ENCODE measurements at places on chromosomes 2 and 18.

DNA sequence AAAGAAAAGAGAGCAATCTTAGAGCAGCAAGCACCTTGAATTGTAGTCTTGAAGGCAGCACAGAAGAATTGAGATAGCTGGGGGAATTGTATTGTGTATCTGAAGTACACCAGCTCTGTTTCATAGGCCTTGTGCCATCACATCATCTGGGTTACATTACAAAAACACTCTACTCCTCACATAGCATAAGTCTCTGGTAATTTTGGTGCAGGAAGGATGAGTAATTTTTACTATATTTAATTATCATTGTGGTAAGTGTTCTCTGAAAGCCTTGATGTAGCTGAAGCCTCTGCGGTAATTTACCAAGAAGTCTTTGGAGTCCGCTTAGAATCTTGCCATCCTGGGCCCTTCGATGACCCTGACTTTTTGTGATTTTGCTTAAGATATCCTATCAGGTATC lies 291.1 kb downstream of the ARHGAP15 start:
- DNase-seq: no peak

DNA sequence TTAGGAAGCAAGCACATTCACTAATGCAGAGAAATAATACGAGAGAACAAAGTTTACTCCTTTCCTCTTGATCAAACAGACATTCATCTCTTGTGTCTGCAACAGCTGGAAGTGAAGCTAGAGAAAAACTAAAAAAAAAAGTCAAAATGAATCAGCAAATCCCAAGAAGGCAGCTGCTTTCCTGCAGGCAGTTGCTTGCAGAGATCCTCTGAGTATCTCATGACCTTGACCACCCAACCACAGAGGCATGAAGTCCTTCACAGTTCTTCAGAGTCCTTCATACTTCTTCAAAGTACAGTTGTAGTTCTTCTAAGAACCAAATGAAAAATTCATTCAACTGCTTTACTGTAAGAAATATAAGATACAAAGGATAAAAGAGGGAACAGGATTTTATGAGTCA lies 97.2 kb upstream of the ACVR1C start:
- no peak for DNase-seq

GRCh38 chr2:132538331-132538855 lies 121.8 kb downstream of the GPR39 start:
- no peak for DNase-seq

DNA sequence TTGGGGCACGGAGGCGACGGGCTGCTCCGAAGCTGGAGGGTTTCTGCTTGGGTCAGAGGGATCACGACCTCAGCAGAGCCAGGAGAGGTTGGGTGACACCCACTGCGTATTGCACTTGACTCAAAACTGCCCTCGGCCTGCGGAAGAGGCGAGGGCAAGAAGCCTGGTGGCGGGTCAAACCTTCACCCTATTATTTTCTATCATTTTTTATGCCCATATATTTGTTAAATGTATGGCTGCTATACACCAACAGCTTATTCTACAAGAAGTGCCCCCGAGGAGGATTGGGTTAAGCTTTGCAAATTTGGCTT lies 12.6 kb upstream of the SATB2 start:
- no peak for DNase-seq

- DNase-seq: no peak
These were observed 69.9 kb downstream of the MRO start for GRCh38 chr18:50749945-50750344.

- no peak for DNase-seq
These were observed 18.6 kb upstream of the IL18R1 start for GRCh38 chr2:102337012-102337411.

GRCh38 chr2:74942263-74942662 lies 16.2 kb upstream of the POLE4 start:
- DNase-seq: no peak

- DNase-seq: no peak
These were observed 241.8 kb downstream of the KLHL29 start for GRCh38 chr2:23626701-23627230.

DNA sequence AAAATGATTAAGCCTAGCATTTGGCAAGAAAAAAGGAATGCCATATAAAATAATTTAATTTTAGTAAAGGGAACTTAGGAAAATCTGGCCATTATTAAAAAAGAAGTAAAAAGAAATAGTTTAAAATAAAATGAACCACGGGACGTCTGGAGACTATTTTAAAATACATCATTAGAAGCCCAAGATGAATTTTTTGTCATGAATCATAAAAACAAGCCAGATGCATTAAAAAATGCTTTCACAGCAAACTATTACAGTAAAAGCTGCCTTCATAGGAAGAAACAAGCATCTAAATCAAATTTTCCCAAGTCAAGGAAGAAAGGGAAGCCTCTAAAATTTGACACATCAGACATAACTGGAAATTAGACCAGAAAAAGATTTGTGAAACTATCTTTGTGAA lies 33.0 kb downstream of the COL5A2 start:
- no peak for DNase-seq

DNA sequence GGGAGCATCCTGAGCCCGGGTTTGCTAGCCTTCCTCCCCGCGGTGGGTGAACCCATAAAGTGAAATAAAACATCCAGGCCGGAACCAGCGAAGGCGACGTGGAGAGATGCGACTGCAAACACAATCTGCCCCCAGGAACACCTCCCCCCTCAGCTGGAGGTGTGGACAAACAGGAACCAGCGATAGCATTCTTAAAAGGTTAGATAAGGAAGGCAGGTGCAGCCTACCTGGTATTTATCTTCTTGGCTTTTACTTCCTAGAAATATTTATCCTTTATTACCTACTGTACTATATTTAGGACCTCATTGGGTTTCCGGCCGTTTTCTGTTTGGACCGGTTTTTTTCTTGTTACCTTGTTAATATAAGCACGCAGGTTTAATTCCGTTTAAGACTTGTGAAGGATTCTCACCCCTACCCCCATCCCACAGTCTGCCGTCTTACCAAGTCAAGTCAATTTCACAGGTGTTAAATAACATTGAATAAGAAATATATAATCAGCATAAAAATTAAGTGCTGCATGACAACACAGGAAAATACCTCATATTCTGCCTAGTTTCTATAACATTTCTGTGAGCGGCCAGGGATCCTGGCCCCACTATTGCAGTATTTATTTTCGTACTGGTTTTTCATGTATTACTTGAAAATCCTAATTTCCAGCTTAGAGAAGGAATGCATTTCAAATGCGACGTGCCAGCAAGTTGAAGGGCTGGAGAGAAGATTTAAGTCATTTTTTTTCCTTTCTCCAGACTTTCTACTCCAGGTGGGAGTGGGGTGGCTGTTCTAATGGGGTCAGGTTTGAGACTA lies 224.0 kb upstream of the ID2 start:
- no peak for DNase-seq

DNA sequence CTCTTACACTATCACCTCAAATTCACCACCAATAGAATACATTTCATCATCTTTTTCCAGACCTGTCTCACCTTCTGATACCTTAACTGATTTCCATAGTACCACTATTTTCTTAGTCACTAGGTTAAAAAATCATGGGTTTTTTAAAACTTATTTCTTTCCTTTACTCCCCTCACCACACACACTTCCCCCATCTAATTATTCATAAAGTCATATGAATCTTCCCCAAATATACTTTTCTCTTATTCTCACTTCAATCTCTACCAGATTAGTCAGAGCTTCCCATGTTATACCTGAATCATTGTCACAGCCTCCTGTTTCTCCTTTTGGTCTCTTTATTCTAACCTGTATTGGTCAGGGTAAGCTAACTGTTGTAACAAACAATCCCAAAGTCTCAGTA lies 696.3 kb downstream of the BCL11A start:
- no peak for DNase-seq

- peak; percentile 24 for DNase-seq
These were observed 116.5 kb upstream of the FOSL2 start for GRCh38 chr2:28276076-28276618.

DNA sequence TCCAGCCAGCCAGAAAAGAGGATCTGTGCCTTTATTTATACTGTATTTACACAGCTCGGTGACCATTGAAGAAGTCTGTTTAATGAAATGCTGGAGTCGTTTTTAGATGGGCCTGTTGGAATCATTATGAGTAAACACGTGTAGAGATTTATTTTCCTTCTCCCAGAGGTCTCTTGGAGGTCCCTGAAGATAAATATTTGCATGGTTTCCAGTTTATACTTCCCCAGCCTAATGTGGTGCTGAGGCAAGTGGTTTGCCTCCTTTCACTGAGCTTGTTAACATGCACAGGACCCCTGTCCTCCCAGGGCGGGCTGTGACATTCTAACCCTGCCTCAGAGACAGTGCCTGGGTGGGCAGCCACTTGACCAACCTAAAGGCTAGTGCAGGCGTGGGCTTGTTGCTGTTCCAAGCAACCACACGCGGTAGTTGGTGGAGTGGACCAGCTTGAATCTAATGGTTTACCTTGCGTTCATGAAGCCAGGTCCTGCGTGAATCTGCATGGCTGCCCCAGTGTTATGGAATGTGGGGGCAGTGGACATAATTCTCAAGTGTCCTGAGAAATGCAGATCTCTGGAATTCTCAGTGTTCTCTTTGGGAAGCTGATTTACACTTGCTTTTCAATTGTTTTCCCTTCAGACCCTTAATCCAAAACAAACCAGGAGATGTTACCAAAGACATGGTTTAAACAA lies 130.2 kb upstream of the DLX2 start:
- no peak for DNase-seq

DNA sequence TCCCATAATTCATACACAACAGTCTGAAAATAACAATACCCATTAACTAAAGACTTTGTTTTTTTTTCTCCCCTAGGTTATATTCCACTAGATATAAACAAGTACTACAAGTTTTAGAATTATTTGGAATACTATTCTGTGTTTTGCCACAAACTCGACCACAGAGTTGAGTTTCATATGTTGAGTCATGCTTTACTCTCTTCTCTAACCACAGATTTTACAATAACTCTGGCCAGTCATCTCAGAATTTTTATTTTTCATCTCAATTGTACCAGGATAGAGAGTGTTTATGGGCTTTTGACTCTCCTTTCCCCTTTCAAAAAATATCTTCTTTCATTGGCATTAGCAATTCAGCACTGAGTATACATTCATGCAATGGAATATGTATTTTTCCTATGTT lies 348.7 kb upstream of the GALNT5 start:
- DNase-seq: no peak

DNA sequence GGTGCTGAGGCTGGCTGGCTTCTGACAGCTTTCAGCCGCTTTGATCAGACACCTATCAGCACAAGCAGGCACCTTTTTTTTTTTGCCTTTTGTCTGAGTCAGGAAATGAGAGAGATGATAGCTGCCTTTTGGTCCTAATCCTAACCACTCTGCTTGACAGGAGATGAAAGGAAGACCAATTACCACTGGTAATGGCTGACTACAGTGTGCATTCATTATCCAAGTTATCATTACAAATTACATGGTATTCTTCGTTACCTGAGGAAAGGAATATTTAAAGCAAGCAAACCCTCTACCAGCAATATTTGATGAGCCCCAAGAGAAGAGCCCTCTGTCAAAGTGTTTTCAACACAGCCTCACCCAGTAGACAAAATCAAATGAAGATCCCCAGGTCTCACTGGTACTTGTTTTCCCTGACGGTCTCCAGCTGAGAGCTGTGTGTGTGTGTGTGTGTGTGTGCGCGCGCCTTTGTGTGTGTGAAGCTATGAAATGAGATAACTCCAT lies 925.7 kb downstream of the DCDC2C start:
- DNase-seq: no peak

DNA sequence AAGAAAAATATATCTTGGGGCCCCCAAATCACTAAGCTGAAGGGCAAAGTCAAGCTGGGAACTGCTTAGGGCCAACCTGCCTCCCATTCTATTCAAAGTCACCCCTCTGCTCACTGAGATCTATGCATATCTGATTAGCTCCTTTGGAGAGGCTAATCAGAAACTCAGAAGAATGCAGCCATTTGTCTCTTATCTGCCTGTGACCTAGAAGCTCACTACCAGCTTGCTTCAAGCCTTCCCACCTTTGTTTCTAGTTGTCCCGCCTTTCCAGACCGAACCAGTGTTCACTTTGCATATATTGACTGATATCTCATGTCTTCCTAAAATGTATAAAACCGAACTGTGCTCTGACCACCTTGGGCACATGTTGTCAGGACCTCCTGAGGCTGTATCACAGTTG lies 479.4 kb downstream of the METTL4 start:
- no peak for DNase-seq

- no peak for DNase-seq
These were observed 37.3 kb downstream of the TMEM177 start for GRCh38 chr2:119716284-119716672.

GRCh38 chr18:60215432-60215831 lies 157.1 kb downstream of the MC4R start:
- DNase-seq: no peak

GRCh38 chr2:69718338-69718965 lies 23.5 kb upstream of the ANXA4 start:
- no peak for DNase-seq

GRCh38 chr2:44707945-44708660 lies 233.4 kb upstream of the SIX3 start:
- DNase-seq: no peak

DNA sequence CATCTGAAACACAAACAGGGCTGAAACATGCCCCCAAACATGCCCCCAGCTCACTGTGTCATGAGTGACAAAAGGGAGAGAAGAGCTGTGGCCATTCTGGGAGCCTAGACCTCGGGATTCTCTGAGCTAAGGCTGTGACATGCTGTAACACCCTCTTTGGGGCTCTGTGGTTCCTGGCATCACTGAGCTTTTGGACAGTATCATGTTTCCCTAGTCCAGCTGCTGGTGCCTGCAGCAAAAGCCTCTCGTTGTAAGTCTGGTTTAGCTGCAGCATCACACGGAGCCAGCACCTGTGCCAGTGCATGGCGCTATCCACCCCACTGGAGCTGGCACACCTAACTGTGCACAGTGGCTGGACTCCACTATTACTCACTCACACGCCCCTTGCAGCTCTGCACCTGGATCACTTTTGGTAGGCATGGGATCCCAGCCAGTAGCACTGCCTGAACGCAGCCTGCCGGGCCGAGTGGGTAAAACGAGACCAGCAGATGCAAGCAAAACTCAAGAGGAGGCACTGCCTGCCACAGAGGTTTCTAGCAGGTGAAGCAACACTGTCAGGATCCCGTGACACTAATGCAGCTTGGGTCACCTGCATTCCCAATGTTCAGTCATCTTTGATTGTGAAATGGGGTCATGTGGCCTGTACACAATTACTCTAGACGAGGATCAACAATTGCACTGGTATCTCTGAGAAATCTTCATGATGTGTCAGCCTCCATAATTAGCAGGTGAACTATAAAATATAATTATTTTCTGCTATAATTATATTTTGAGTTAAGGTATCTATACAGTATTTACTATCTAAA lies 547.2 kb downstream of the ZNF804A start:
- DNase-seq: no peak

Measured in T1000 (cell line).